ENCODE measurements at places on chromosomes 7 and 10. TPM values are rescaled to one million over a fixed set of nuclear protein-coding genes. Genes with fewer than 3 reads are reported as not detected.

The DGKI gene
- total RNA-seq = 1.8 TPM

The CALML3 gene
- not detected for total RNA-seq

The ARHGEF35 gene
- 8.6 TPM for total RNA-seq

The GIMAP2 gene
- not detected for total RNA-seq

The ALOX5 gene
- 17.3 TPM for total RNA-seq
